Putamen (tissue), 1 donor: ENCODE measurements at places on chromosomes 1 and 21.

- peak; percentile 31 for DNase-seq
These were observed 130.9 kb downstream of the FOXD2 start for GRCh38 chr1:47568763-47569162.

GRCh38 chr1:215064327-215064726 lies 18.2 kb upstream of the KCNK2 start:
- DNase-seq, result no peak

GRCh38 chr1:17236779-17237560 lies 11.9 kb upstream of the PADI3 start:
- peak; percentile 72 for DNase-seq

DNA sequence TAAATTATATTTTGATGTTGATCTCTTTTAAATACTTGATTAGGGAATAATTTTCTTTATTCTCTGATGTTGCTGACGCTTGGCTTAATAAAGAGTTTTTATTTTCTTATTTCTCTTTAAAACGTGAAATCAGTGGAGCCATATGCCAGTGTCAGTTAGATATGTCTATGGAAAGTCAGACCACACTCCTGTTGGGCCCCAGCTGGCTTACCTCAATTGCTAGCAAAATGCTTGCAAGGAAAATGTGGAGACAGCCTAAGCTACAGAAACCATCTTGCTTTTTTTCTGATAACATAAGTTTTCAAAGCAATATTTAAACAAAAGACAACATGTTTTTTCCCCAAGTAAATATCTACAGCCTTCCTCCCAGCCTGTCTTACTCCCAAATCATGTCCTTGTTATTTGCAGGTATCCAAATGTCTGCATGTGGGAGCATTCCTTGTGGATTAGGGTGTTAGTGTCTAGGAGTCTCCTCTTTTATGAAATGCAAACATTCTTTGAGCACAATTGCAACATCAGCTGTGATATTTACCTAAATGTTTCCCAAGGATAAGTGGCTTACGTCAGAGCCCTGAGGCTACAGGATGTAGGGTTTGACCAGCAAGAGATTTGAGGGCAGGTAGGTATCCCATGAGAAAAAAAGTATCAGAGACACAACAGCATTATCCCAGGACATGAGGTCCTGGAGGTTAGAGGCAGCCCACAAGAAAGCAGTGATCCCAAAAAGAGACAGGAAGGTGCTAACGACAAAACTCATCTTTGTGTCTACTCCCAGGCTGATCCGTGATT lies 117.2 kb upstream of the KCNJ15 start:
- DNase-seq, result no peak

DNA sequence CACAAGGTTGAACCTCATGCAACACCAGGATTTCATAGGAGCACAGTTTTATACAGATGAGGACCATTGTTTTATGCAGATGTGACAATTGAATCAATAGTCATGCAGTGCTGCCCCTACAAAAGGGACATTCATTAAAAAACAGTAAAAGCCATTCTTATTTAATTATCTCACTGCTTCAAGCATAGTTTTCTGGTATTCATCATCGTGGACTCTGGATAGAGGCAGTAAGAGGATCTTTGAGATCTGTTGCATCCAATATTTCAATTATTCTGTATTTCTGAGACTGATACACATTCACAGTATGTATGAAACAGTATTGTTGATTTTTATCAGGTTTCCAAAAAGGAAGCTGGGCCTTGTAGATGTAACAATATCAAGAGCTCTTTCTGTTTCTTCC lies 237.6 kb downstream of the RYR2 start:
- DNase-seq, result peak; percentile 45

GRCh38 chr21:37226041-37226920 lies 40.9 kb downstream of the VPS26C start:
- no peak for DNase-seq

DNA sequence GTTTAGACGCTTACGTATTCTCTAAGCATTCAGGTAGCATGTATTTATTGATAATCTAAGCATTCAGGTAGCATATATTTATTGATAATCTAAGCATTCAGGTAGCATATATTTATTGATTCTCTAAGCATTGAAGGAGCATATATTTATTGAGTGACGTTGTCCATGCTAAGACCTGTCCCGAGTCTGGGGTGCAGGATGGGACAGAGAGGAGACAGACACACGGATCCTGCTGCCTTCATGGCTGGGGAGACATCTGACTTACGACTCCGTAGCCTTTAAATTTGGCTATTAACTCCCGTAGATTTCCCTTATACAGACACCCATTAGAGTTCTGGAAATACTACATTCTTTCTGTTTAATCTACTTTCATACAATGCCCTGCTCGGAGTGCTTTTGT lies 982 bp downstream of the SCCPDH start:
- DNase-seq, result no peak

DNA sequence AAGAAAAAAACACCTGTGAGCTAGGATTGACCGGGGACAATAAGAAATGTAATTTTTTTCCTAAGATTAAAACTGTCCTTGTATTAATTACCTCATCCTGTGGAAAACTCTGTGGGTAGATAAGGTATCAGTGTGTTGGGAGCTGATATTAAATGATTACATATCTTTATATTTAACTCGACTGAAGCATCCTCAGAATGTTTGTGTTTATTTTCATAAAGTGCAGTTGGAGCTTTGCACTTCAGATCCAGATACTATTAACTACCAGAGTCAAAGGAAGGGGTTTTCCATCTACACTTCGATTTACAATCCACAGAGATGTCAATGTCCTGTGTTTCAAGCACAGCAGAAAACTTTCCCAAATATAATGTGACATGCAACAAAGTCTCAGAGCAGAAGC lies 164.5 kb downstream of the NR5A2 start:
- DNase-seq, result no peak

DNA sequence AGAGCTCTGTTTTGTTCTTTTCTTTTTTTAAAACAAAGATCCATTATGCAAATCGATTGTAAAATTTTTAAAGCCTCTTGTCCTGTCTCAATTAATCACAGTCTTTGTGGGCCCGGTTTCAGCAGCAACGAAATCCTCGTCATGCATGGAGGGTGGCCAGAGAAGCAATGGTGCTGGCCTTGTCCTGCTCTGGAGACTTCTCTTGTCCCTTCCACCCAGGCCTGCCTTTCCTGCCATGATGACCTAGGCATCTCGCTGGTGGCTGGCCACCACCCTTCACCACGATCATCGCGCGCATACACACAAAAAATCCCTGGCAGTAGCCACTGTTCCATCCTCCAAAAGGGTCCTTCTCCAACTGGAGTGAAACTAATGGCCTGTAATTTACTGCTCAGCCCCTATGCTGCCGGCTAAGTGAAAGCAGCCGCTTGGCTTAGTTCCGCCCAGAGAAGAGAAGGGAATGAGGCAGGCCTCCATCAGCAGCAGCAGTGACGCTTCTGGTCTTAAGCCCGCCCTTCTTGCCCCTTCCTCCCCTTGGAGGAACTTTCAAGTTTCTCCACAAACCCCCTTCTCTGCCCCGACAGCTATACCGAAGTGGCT lies 309.5 kb downstream of the NPHP4 start:
- no peak for DNase-seq

DNA sequence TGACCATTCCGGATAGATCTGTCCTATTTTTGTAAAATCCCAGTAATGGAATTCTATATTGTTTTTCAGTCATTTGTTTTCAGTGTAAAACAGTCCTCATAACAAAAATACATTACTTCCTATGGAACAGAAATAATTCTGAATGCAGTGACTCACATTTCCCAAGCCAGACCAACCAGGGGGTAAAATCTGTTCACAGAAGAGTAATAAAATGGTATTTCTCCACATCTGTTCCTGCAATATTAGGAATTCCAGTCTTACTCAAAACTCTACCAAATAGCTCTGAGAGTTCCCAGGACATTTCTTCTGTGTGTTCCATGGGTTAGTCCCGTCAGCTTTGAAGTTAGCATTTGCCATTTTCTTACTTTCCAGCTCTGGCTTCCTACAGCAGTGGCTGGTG lies 2.6 kb upstream of the DDR2 start:
- no peak for DNase-seq

DNA sequence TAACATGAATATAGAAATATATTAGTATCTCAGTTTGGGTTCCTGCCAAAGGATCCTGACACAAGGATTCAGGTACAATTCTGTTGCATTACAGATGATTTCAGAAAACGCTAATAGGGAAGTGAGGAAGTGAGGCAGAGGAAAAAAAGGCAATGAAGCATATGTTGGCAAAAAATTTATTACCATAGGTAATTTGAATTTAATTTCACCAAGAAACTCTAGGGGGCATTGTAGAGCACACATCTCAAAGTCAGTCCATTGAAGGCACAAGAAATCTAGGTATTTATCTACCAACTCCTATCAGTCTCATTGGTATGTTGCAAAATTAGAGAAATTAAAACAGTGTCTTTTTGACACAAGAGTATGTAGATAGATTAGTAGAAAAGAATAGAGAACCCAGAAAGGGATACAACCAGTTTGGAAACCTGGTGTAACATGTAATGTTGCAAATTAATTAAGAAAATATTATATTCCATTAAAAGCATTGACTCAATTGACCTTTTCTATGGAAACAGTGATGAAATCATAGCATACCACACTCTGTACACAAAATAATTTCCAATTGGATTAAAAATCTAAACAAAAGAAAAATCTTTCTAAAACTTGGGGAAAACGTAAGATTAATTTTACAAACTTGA lies 104.9 kb upstream of the SNX7 start:
- DNase-seq, result no peak

- no peak for DNase-seq
These were observed 618.2 kb upstream of the CAMK1G start for GRCh38 chr1:208965351-208965750.

- no peak for DNase-seq
These were observed 16.3 kb upstream of the NPPB start for GRCh38 chr1:11875094-11875493.

- DNase-seq, result no peak
These were observed 115.0 kb downstream of the BACH1 start for GRCh38 chr21:29413683-29414082.

DNA sequence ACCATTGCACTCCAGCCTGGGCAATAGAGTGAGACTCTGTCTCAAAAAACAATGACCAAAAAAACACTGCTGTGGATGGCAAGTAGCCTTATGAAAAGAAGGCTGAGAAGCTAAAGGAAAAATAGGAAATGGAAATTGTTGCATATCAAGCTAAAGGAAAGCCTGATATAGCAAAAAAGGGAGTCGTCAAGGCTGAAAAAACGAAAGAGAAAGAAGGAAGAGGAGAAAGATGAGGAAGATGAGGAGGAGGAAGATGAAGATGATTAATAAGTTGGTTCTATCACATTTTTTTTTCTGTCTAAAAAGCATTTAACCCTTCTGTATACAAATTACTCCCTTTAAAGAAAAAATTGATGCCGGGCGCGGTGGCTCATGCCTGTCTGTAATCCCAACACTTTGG lies 10.2 kb upstream of the PRDX1 start:
- DNase-seq, result no peak

- peak; percentile 21 for DNase-seq
These were observed 185.1 kb upstream of the CAMK1G start for GRCh38 chr1:209398313-209398991.

- no peak for DNase-seq
These were observed 27.3 kb upstream of the TMEM61 start for GRCh38 chr1:54952950-54953718.

- no peak for DNase-seq
These were observed 38.2 kb downstream of the BRINP2 start for GRCh38 chr1:177208920-177209319.

DNA sequence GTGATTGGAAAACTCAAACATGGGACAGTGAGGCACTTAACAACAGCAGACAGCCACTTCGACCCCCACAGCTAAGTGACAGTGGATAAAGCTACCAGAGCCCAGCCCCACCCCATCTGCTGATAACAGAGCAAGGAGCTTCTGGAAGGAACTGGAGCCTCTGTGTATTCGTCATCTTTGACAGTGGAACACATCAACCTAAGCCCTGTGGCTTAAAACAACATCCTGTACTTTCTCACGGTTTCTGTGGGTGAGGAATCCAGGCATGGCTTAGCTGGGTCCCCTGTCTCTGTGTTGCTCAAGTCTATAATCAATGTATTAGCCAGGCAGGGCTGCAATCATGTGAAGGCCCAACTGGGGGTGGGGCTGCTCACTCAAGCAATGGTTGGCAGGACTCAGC lies 18.4 kb upstream of the SIPA1L2 start:
- DNase-seq, result no peak

DNA sequence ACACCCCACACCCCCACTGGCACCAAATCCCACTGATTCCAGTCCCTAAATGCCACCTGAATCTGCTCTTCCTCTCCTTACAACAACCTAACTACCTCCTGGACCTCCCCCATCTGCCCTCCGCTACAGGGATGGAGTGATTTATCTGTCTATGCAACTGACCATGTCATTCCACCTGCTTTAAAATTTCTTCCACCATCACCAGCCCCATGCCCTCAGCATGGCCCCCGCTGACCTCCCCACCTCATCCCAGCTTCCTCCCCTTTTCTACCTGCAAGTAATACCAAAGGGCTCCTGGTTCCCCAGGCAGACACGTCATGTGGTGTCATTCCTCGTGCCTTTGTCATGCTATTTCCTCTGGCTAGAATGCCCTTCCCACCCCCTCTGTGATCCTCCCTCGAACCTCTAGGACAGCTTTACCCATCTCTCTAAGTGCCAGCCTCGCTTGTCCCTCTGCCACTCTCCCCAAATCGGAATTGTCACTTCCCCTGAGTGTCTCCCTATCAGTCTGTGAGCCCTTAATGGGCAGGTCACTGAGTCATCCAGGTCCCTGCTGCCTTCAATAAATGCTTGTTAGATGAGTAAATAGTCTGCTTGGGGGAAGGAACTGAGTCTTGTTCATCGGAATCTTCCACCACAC lies 3.7 kb downstream of the GJB4 start:
- no peak for DNase-seq

DNA sequence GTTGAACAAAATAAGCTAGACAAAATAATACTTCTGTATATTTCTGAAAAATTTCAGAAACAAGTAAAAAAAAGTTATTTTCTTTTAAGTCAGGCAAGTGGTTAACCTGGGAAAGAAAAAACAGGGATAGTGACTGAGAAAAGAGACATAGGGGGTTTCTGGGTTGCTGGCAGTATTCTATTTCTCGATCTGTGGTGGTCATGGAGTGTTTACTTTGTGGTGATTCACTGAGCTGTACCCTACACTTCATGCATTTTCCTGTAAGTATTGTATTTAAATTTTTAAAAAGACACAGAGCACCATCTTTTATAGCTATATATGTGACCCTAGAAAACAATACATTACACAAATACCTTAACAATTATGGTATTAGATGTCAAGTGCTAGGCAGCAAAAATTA lies 58.2 kb downstream of the ZNF644 start:
- DNase-seq, result no peak

GRCh38 chr1:105243411-105243810 lies 1493.7 kb downstream of the AMY1C start:
- no peak for DNase-seq
